Left ventricle myocardium superior (tissue), 1 donor: ENCODE measurements at places on chromosomes 4 and X. TPM values are rescaled to one million over a fixed set of nuclear protein-coding genes. Genes with fewer than 3 reads are reported as not detected.

Gene MAGEA2B
- not detected for total RNA-seq

Gene CYBB
- 20.4 TPM for total RNA-seq

DNA sequence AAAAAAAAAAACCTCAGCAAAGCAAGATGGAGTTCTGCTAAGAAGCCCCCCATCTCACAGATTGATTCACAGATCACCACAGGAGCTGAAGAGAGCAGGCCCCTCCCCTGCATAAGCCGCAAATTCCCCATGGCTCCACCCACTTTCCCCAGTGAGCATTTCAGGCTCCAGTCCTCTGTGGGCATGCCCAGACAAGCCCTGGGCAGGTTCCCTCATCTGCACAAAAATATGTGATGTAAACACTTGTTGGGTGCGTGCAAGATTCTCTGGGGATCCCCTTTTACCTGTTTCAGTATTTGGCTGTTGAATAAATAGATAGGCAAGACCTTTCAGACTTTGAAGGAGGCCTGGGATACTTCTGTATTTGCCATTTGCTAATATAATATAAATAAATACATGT is 514.3 kb downstream of the PCDH7 start:
- DNase-seq = no peak

- DNase-seq = no peak
Measured at GRCh38 chrX:110087485-110088356, 84.8 kb downstream of the TMEM164 start.

GRCh38 chr4:25532591-25532990 is 123.1 kb upstream of the SLC34A2 start:
- no peak for DNase-seq

DNA sequence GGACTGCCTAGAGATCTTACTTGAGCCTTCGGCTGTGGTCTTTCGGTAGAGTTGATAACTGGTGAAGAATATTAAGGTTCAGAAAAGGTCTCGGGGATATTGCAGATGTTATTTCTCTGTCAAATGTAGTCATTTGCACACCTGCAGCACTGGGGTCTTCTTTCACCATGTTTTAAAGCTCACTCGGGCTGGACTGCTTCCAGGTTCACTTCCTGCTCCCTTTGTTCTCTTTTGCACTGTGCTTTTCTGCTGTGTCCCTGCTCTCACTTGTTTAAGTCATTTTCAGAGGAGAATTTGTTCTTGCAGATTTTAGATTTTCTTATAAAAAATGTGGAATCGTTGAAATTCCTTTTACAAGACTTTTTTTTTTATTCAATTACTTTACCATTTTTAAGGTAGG is 68.5 kb downstream of the BMPR1B start:
- DNase-seq = no peak

Gene BTK
- total RNA-seq = 4.1 TPM

GRCh38 chr4:184343502-184344177 is 126.0 kb upstream of the ENPP6 start:
- peak; percentile 69 for DNase-seq

Gene NHSL2
- 3.7 TPM for total RNA-seq

Gene CCDC110
- total RNA-seq = 0.99 TPM

- DNase-seq = no peak
Measured at GRCh38 chrX:38165023-38165422, 55.6 kb downstream of the SRPX start.

GRCh38 chr4:85740431-85740861 is 265.5 kb downstream of the ARHGAP24 start:
- DNase-seq = no peak

DNA sequence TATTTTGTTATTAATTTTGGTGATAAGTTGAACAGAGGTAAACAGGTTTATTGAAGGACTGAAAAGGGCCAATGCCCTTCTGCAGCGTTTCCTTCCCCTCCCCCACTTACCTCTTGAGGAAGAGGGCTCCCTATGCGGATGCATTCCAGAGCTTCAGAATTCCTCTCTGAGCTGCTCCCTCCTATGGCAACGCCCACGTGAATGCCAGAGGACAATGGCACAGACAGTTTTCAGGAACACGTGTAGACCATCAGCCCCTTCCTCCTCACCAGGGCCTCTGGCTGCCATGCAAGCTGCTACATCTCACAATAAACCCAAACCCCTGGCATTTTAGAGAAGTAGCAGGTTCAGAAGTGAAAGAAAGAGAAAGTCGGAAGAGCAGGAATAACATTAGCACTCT is 127.9 kb downstream of the CHRDL1 start:
- DNase-seq = no peak

Gene HMX1
- total RNA-seq = not detected

DNA sequence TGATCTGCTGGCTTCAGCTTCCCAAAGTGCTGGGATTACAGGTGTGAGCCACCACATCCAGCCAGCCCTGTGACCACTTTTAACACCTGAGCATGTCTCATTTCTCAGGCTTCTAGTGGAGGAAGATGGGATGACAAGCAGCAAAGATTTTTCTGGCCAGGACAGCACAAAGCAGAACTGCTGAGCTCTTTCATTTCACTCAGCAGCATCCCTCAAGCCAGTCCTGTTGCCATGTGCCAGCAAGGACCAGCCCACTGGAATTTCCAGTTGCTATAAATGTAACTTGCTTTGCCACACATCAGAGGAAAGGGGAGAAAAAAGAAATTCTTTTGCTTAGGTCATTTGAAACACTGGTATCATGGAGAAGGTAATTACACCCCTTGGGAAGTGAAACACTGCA is 75.9 kb downstream of the SLC9A7 start:
- no peak for DNase-seq

GRCh38 chr4:136748165-136748564 is 784.1 kb downstream of the PCDH18 start:
- DNase-seq = no peak
